Left lobe of liver (tissue), 2 donors: ENCODE measurements at places on chromosomes 13 and 19.

- DNase-seq, result no peak
Observed at GRCh38 chr13:103067751-103068555, 1.7 kb upstream of the SLC10A2 start.

GRCh38 chr19:51803519-51803918 lies 8.6 kb downstream of the FPR3 start:
- DNase-seq, result no peak

DNA sequence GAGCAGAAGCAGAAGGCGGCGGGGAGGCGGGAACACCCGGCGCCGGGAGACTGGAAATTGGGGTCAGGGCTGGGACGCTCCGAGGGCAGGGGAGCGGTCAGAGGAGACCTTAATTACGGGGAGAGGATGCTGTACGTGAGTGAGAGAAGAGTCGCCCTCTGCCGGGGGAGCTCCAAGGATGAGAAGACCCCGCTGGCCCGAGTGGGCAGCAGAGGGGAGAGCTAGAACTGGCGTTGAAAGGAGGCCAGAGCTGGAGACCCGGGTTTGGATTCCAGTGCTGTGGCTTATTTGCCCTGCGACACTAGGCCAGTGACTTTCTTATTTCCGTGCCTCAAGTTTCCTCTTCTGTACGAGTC lies 536 bp downstream of the FAM32A start:
- no peak for DNase-seq

DNA sequence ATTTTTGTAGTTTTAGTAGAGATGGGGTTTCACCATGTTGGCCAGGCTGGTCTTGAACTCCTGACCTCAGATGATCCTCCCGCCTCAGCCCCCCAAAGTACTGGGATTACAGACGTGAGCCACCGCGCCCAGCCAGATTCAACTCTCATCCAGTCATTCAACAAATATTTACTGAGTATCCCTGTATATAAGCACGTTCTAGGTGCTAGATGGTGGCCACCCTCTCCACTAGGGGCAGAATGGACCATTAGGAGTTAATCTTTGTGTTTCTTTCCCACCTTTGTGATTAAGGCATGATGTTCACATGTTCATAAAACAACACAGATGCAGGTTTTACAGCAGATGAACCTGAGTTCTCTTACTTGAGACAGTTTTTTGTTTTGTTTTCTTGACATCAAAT lies 7.3 kb downstream of the SHKBP1 start:
- no peak for DNase-seq

DNA sequence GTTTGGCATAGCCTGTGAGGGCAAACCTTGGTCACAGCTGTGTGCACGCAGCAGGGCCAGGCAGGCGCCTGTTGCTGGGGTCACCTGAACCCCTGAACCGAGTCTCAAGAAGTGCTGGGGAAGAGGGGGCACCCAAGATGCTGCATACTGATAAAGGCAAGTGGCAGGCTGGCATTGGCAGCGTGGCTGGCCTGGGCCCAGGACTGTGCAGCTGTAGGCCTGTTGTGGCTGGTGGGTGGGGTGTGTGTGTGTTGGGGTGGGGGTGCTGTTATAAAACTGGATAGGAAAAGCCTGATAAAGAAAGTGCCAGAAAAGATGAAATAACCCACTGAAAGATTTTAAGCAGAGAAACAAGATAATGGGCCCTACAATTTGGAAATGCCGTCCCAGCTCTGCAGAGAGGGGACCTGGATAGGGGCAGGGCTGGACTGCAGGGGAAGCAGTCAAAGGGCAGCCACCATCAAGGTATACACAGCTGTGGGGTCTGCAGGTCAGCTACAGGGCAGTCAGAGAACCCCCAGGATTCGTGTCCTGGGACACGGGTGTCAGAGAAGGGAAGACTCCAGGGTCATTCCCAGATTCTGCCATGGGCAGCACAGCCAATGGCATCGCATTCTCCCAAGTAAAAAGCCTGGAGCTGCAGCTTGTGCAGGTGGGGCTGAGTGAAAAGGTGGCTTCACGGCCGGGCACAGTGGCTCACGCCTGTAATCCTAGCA lies 33.2 kb downstream of the CILP2 start:
- no peak for DNase-seq

GRCh38 chr13:73168953-73169401 lies 110.2 kb downstream of the KLF5 start:
- DNase-seq, result no peak

- no peak for DNase-seq
Observed at GRCh38 chr19:17333611-17334413, 843 bp downstream of the ANO8 start.

- no peak for DNase-seq
Observed at GRCh38 chr13:76035711-76036110, 399.6 kb downstream of the LMO7 start.

- no peak for DNase-seq
Observed at GRCh38 chr13:105048677-105049076, 1486.8 kb downstream of the EFNB2 start.
